ENCODE measurements at places on chromosomes 13 and 19.

DNA sequence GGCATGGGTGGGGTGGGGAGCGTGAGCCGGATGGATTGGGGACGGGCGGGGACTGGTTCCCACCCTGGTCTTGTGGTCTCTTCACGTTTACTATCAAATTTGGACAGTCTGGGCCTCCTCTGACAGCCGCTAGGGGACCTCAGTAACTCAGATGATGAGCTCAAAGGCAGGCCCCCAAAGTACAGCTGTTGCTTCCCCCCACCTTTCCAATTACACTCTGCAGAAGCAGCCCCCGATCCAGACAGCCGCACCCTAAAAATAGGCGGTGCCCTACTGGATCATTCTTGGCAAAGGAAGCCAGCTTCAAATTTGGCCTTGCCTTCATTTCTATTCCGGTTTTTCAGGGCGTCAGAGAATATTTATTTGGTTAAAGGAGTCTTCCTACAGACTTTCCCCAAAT is 1.9 kb upstream of the FOXO1 start:
- no peak for DNase-seq

DNA sequence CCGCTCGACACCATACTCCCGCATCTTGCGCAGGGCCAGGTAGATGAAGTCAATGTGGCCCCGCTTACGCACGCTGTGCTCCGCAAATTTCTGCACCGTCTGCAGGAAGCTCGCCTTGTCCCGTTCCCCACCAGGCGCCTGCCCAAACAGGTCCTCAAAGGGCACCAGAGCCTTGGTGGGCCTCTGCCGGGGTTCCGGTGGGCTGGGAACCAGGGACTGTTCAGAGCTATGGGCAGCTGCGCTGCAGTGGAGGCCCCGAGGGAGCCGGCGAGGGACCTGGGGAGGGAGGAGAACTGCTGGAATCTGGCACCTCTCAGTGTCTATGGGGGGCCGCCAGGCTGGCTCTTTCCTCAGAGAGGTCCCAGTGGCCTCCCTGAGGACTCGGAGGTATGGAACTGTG is 8.3 kb upstream of the ZNF653 start:
- no peak for DNase-seq

- DNase-seq = peak; percentile 77
Measured at GRCh38 chr13:76886292-76887075, at the start of gene KCTD12. Gene KCTD12 (minus strand): TSS chr13:76886405. CDS start chr13:76886148, 257 bp downstream.

- no peak for DNase-seq
Measured at GRCh38 chr13:57063007-57063406, 77.7 kb upstream of the PRR20A start.

- no peak for DNase-seq
Measured at GRCh38 chr13:88097541-88097940, 426.4 kb downstream of the SLITRK5 start.

DNA sequence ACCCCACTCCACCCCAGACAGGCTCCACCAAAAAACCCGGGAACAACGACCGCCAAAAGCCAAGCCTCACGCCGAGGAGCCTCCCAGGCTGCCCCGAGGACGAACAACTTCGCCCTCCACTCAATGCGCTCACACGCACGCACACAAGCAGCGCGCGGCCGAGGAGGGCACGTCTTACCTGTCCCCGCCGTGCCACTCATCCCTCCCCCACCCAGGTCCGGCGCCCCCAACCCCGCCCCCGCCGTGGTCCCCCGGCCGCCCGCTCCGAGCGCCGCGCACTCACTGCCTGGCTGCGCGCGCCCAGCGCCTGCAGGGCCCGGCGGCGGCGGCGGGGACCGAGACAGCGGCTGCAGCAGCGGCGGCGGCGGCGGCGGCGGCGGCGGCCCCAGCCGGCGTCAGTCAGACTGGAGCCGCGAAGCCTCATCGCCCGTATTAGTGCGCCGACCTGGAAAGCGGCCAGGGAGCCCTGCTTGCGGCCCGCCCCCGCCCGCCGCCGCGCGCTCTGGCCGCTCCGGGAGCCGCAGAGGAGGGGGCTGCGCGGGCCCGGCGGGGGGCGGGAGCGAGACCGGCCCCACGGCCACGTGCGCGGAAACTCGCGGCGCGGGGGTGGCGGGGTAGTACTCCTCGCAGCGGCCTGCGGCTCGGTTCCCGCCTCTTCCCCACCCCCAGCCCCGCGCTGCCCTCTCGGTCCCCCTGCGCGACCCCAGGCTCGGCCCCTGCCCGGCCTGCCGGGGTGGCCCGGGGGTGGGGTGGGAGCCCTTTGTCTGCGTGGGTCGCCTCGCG is at the start of gene SMAD9:
TSS of gene SMAD9 (minus strand) at position 406 of the 783 bp plus-strand sequence. CDS start 40,549 bp downstream, outside the sequence.
- DNase-seq = no peak

GRCh38 chr19:41206456-41206855 is 12.6 kb upstream of the AXL start:
- no peak for DNase-seq

DNA sequence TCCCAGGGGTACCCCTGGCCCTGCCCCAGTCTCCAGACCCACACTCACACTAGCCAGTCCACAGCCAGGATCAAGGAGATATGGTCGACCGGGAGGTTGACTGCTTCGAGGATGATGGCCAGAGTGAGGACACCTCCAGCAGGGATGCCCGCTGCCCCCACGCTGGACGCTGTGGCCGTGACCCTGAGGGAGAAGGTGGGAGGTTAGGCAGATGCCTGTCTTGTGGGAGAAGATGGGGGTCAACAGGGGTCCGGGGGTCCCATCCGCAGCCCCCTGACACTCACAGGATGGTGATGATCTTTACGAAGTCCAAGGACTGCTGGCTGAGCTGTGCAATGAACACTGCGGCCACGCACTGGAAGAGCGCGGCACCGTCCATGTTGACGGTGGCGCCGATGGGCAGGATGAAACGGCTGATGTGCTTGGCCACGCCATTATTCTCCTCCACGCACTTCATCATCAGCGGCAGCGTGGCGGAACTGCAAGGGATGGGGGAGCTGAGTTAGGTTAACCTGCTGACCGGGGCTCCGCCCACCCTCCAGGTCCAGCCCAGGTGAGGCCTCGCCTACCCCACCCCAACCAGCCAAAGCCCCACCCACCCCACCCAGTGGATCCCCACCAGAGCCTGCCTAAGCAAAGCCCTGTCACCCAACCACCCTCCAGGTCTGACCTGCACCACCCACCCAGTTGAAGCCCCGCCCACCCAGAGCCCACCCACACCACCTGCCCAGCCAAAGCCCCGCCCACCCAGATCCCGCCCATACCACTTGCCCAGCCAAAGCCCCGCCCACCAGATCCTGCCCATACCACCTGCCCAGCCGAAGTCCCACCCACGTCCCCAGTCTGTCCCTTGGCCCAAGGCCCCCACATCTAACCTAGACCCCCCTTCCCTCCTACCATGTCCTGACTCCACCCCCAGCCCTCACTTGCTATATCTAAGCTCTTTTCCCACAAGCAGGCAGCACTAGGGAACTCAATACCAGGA is 11.2 kb downstream of the SLC1A5 start:
- DNase-seq = no peak

- DNase-seq = no peak
Measured at GRCh38 chr13:85969331-85969730, 170.1 kb upstream of the SLITRK6 start.

DNA sequence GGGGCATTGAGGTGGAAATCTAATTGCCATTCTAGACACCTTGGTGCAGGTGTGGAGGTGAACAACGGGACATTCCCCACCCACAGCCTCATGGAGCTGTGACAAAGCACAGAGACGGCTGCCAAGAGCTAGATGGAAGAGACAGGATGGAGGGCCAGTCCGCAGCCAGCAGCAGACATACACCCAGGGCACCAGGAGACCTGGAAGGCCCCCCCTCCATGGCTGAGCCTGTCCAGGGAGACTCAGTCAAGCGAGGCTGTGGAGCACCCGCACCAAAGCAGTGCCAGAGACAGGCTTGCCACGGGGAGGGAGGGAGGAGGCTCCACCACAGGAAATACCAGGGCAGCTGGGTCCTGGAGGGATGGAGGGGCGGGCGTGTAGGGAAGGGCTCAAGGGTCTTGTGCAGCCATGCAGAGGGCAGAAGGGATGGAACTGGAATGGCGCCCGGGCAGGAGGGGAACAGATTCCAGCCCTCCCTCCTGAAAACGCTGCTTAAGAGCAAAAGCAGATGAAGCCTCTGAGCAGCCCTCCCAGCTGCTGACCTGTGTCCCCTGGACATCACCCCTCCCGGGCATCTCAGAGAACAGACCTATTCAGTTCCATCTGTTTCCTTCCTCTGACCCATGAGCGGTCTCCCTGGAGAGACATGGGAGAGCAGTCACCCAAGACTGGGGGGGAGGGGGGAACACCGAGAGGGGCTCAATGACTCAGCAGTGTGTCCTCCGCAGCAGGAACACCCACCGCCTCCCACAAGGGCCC is 14.4 kb downstream of the EPS15L1 start:
- DNase-seq = no peak

DNA sequence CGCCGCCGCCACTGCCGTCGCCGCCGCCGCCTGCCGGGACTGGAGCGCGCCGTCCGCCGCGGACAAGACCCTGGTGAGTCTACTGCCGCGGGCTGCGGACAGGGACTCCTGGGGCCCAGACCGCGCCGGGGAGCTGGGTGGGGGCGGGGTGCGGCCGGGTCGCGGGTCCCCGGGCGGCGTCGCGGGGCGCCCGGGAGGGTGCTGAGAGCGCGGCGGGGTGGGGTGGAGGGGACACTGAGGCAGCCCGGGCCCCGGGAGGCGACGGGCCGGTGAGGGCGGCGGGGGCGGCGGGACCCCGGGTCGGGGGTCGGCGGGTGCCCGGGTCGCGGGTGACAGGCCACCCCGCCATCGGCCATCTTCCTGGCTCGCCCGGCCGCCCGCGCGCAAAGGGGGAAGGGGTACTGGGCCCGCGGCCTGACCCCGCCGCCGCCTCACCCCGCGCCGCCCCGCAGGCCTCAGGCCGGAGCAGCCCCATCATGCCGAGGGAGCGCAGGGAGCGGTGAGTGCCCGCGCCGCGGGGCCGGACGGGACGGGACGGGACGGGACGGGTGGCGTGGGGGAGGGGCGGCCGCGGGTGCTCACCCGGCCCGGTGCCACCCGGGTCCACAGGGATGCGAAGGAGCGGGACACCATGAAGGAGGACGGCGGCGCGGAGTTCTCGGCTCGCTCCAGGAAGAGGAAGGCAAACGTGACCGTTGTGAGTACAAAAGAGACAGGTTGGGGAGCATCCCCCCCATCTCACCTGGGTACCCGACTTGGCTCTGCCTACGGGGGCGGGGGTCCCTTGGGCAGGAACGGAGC is 489 bp downstream of the CCNE1 start:
- DNase-seq = no peak

GRCh38 chr19:763181-763580 is 12.3 kb downstream of the MISP start:
- DNase-seq = no peak

- no peak for DNase-seq
Measured at GRCh38 chr19:2703691-2704216, 1.3 kb upstream of the GNG7 start.

DNA sequence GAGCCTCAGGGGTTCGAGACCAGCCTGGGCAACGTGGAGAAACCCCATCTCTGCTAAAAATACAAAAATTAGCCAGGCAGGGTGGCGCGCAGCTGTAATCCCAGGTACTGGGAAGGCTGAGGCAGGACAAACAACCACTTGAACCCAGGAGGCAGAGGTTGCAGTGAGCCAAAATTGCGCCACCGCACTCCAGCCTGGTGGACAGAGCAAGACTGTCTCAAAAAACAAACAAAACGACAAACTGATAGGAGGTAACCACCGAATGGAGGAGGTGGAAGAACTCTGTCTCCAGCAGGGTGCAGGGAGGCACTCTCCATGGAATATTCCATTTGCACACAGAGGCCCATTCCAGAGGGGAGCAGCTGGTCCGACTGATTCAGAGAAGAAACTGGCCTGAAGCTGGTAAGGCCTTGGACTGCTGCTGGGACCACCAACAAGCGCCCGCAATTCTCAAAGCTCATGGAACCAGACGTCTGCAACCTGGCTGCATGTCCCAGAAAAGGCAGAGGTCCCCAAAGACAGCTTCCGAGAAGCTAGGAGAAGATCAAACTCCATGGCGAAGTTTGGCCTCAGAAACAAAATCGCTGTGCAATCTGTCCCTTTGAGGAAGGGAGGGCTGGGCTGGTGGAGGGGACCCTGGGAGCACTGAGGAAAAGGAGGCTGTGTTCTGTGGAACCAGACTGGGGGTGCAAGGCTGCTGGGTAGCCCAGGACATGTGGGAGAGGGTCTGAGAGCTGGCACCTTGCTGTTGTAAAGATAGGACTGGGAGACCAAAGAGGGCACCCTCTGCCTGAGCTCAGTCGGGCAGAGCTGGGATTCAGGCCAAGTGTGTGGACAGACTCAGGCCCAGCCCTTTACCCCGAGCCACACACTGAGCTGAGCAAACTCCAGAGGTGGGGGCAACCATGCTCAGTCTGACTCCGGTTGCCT is 35.2 kb downstream of the SLC25A42 start:
- DNase-seq = no peak

GRCh38 chr13:31965361-31966066 is 66.1 kb upstream of the FRY start:
- no peak for DNase-seq

- DNase-seq = no peak
Measured at GRCh38 chr13:101838323-101838722, 385.8 kb downstream of the ITGBL1 start.

- DNase-seq = no peak
Measured at GRCh38 chr19:31761281-31761913, 412.2 kb upstream of the TSHZ3 start.

DNA sequence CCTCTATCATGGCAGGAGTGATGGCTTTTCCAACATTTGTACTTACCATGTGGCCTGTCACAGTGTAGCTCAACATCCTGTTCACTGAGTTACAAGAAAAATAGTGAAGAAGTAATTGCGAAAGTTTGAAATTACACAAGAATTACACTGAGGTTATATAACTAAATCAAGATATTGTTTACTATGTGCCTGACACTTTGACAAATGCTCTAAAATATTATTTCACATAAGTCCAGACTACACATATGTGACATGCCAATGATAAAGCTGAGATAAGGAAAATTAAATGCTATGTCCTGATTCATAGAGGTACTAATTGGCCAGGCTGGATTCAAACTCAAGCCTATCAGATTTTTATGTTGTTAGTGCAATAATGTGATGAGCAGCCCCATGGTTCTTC is 451.7 kb downstream of the PCDH9 start:
- no peak for DNase-seq

DNA sequence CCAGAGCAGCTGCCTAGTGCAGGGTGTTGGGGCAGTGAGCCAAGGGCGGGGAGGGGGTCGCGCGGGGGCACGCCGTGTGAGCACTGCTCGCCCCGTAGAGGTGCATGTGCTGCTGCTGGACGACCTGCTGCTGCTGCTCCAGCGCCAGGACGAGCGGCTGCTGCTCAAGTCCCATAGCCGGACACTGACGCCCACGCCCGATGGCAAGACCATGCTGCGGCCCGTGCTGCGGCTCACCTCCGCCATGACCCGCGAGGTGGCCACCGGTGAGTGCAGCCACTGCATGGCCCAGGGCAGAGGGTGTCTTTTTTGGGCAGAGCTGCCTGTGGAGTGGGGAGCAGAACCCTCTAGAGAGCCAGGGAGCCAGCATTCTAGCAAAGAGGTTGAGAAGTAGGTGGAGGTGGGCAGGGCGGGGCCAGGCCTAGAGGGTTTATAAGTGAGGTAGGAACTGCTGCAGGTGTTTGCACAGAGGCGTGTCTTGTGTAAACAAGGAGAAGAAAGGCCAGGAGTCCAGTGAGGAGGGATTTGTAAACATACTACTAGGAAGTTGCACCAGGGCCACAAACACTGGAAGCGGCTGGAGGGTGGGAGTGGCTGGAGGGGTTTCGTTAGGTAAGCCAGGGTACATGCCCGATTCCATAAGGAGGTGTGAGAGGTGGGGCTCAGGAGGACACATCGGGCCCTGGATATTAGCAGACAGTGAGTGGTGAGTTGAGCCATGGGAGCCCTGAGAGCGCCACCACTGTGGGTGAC is 21.3 kb downstream of the ARHGEF1 start:
- DNase-seq = no peak

All from T-helper 1 cell (primary cell).